ENCODE measurements at places on chromosomes 6 and 20.

DNA sequence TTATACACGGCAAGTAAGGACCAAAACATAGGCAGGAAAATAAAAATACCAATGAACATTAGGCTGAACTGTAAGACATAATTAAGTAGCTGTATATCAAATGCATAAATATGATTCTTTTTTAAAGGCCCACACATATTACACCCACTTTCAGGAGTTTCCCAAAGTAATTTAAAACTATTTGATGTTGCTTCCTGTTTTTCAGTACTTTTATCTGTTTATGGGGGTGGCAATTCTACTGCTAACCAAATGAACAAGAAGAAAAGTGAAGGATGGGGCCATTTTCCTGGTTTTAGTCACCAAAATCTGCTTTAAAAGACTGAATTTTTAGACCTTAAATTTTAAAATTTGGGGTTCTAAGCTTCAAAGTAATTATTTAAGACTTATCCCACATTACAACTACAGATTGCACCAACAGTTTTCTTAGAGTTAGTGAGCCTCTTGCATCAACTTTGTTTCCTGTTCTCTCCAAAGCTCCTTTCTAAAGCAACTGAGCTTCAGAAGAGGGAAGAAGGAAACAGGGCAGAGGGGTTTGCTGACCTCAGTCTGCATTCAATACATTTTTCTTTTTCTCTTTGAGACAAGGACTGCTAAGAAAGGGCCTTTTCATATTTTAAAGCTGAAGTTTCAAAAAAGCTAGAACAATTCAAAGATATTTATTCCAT lies 191.0 kb downstream of the BACH2 start:
- DNase-seq: no peak

GRCh38 chr6:107756660-107757355 lies 67.3 kb downstream of the SCML4 start:
- DNase-seq: no peak

GRCh38 chr20:33119725-33120720 lies 40.6 kb downstream of the BPIFB4 start:
- no peak for DNase-seq

- no peak for DNase-seq
Measured at GRCh38 chr6:20154753-20155152, 57.5 kb downstream of the MBOAT1 start.
